ENCODE measurements at places on chromosomes 7 and 10. TPM values are rescaled to one million over a fixed set of nuclear protein-coding genes. Genes with fewer than 3 reads are reported as not detected.
A peak's percentile ranks its signal among the peaks of the same experiment; 100 is the strongest.

DNA sequence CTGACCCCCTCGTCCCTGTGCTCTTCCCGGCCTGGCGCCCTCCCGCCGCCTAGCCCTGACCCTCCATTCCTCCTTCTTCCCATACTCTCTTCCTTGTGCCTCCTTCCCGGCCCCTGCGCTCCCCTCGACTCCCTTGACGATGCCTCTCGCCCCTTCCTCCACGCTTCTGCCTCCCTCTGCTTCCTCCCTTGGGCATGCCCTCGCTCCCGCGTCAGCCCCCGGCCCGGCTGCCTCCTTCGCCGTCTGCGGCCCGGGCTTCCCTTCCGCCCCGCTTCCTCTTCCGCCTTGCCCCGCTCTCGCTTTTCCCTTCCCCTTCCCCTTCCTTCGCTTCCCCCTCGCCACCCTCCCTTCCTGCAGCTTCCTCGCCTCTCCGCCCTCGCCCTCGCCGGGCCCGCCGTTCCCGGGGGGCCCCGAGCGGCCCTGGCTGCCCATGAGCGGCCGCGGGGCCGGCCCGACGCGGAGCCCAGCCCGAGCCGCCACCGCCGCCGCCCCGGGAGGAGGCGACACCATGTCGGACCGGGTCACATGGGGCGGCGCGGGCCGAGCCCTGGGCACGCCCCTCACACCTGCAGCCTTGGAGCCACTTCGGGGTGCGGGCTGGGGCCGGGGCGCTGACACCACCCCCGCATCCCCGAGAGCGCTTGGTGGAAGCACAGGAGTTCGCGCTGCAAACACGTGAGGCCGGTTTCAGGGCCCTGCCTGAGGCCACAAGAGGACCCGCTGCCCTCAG, at the start of gene FBXW4:
Gene FBXW4, minus strand, starts transcription at position 497 of the 730 bp plus-strand sequence. Its CDS starts 65 bp downstream, at position 432.
- DNase-seq, result no peak

- DNase-seq, result no peak
Observed at GRCh38 chr10:72274730-72275350, 1.1 kb downstream of the DDIT4 start.

CPXM2 gene
- total RNA-seq, result 18.9 TPM

AKR1D1 gene
- not detected for total RNA-seq

DNA sequence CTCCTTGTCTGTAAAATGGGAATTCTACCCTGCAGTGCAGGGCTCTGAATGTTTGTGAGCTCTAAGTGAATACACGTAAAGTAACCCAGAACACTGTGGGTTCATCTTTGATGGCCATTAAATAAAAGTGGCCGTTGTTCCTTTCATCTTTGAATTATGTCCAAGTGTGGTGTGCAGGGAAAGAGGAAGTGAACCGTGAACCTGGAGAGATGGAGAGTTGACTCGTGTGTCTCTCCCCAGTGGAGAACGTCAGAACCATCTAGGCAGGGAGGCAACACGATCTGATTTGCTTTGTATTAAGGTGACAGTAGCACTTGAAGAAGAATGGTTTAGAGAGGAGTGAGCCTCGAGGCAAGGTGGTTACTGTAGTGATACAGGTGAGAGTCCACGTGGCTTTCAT, 93.5 kb upstream of the GJD4 start:
- DNase-seq, result no peak

DNA sequence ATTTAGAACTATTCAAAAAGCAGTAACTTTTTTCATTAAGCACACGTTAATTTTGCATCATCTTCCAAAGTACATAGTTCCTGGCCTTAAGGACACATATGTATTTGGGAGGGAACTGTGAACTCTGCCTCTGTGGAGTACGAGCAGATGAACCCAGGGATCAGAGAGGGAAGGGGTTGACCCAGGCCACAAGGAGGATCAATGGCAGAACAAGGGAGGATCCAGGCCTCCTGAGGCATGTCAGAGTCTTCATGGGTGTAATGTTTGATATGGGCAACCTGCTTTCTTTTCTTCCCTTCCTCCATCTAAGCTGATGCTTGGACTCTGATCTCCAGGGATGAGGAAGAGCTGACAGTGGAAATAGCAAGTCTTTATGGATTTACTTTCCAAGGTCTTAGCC, 164.0 kb downstream of the SH2D4B start:
- no peak for DNase-seq

ADAP1 gene
- total RNA-seq, result 4.2 TPM

GHRHR gene
- total RNA-seq, result not detected

ATOH7 gene
- not detected for total RNA-seq

DNA sequence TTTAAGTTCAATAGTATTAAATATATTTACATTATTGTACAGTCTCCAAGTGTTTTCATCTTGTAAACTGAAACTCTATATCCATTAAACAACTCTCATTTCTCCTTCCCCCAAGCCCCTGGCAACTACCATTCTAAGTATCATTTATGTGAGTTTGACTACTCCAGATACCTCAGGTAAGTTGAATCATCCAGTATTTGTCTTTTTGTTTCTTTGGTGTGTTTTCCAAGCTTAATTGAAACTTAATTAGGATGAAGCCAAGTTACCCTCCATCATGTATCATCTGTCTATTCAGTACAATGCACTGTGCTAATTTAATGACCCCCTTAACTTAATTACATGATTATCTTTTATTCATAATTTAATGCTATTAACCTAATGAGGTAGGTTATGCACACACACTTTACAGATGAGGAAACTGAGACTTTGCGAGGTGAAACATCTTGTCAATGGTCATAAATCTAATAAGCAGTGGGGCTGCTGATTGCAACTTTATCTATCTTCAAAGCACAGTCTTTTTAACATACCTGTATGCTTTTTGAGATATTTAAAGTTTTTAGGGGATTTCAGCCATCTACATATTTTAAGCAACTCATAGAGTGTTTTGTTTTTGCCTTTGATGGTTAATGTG, 663 bp downstream of the MACC1 start:
- no peak for DNase-seq

OGDHL gene
- total RNA-seq, result 3.4 TPM

GRCh38 chr7:2032876-2033407, 199.8 kb downstream of the MAD1L1 start:
- DNase-seq, result no peak

ZNF727 gene
- 5.4 TPM for total RNA-seq

SPDYE9 gene
- not detected for total RNA-seq

ACSL5 gene
- 8.3 TPM for total RNA-seq

TMEM196 gene
- not detected for total RNA-seq

DNA sequence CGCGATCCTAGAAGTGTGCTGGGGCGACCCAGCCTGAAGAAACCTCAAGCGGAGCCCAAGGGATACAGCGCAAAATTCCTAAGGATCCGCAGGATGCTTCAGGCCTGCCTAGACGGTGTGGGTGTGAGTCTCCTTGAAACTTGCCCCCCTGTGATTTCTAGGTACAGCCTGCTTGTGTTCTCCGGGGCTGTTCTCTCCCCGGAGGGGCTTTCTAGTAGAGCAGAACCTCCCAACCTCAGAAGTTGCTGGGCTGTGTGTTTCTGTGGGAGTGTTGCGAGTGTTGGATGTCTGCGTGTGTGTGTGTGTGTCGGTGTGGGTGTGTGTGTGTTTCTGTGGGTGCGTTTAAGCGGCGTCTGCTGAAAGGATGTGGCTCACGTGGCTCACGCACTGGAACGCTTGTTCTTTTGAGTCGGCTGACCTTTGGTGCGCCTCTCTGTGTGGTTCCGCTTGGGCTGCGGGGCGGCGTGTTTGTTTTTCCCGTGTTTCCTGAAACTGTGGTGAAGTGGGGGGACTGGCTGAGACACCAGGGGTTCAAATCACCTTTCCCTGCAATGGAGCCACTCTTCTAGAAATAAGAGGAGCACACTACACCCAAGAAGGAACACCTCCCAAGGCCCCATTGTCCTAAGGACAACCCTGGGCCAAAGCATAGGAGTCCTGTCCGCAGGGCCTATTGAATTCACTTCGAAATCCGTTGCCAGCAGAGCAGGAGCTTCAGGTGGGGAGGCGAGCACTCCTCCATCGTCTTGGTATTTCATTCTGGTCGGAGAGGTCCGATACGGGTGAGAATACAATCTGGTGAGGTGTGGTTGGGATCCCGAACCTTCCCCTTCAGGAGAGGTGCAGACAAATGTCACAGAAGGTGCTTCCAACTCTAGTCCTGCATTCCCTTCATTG, 25.1 kb upstream of the ZNF273 start:
- peak; percentile 58 for DNase-seq

CLRN3 gene
- not detected for total RNA-seq

GDF2 gene
- total RNA-seq, result not detected

DNA sequence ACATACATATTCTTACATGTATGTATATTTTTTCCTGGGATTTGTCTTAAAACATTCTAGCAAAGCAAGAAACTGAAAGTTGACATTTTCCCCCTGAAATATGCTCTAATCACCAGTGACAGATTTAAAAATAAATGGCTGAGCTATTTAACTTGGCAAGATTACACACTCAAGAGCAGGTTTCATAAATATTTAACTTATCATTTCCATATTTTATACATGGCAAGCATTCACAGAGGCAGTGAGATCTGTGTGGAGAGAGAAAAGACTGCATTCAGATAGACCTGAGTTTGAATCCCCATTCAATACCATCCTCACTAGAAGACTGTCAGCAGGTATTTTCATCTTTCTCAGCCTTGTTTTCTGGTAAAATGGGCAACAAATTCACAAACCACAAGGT, 1043.0 kb downstream of the NRG3 start:
- DNase-seq, result no peak

DNA sequence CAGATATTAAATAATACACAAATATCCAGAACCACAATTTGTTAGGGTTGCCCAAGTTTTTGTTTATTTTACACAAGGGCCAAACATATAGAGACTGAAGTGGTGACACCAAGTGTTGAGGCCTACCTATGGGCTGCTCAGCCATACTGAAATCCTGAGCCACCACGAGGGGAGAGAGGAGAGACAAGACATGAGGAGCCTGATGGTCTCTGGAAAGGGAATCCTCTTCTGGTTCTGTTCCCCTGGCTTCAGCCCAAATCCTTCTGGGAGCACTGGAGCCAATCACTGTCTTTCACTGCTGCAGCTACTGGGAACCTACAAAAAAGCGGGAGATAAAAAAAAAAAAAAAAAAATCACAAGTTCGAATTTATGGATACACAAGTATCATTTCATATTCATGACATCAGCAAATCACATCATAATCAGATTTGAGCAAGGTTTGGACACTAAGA, 1.9 kb downstream of the SKIDA1 start:
- DNase-seq, result no peak

DNA sequence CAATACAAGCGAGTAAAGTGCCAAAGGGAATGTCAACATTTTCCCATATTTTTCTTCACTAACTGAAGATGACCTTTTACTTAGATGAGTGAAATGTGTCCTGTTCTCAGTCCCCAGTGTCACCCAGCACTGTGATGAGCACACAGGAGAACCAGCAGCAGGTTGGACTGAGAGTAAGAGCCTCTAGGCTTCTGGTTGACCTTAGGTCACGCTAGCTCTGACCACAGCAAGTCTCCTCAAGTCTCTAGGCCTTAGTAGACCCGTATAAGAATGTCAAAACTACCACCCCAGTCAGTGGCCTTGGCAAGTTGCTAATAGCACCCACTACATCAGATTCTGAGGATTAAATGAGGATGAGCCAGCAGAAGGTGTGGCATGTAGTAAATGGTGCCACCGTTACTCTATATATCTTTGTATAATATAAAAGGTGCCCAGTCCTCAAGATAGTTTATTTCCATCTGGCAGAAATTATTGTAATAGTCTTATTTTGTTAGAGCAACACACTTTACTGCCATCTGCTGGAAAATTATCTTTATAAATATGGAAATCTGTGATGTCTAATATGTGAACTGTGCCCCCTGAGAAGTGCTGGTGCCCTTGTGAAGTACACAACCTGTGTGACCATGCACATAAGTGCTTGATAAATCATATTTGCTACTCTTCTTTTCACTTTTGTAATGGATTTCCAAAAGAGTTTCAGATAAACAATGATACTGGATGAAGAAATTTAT, 75.7 kb downstream of the SPAG6 start:
- DNase-seq, result no peak

GRCh38 chr10:28652703-28653102, 24.6 kb upstream of the BAMBI start:
- DNase-seq, result no peak

- DNase-seq, result peak; percentile 91
Observed at GRCh38 chr10:27319752-27320431, 79.3 kb upstream of the ACBD5 start.

DNA sequence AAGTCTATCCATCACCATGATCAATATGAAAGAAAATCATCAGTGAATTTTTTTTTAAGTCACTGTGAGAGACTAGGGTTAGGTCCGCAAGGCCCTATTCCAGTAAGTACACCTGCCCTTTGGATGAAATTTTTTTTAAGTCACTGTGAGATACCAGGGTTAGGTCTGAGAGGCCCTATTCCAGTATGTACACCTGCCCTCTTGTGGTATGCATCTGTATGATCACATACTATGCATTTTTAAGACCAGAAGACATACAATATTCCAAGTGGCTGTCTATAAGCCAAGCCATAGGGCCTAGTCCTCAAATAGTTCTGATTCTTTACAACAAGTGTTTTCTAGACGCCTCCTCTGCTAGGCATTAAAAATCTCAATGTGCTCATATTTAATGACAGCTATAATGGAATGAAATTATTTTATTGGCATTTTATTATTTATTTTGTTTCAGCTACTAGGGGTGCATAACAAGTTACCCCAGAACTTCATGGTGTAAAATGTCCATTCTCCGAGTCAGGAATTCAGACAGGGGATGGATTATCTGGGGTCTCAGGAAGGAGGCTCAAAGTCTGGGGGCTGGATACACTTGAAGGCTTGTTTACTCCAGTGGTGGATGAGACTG, 53.1 kb downstream of the TEX36 start:
- no peak for DNase-seq

- DNase-seq, result no peak
Observed at GRCh38 chr10:107072786-107073185, 91.7 kb downstream of the SORCS1 start.

GRCh38 chr7:139054101-139054500, 18.3 kb upstream of the ZC3HAV1L start:
- DNase-seq, result no peak

- no peak for DNase-seq
Observed at GRCh38 chr10:113165673-113166072, 215.6 kb downstream of the TCF7L2 start.

DNA sequence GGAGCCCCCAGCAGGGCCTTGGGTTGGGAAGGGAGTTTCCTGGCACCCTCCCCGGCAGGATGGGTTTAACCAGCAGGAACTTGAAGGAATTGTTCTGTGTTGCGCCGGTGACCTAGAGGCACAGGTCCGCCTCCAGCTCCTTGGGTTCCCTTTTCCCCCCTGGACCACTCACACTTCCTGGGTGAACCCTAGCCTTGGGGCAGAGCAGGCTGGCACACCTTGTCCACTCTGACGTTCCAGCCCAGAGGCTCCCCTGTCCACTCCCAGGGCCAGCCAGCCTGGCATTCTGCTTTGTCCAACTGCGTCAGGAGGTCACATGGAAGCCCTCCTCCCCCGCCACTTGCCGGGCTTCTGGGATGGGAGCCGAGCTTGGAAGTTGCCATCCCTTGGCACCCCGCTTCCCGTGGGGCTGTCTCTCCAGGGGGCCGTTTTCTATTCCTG, 25.8 kb downstream of the TMEM120A start:
- DNase-seq, result no peak

- DNase-seq, result no peak
Observed at GRCh38 chr10:132313305-132313704, 5.6 kb upstream of the STK32C start.

- no peak for DNase-seq
Observed at GRCh38 chr10:68049289-68050078, 25.6 kb downstream of the HERC4 start.
